Astrocyte (in vitro differentiated cells and primary cell): ENCODE measurements at places on chromosomes 7 and 10. TPM values are rescaled to one million over a fixed set of nuclear protein-coding genes. Genes with fewer than 3 reads are reported as not detected.

DNA sequence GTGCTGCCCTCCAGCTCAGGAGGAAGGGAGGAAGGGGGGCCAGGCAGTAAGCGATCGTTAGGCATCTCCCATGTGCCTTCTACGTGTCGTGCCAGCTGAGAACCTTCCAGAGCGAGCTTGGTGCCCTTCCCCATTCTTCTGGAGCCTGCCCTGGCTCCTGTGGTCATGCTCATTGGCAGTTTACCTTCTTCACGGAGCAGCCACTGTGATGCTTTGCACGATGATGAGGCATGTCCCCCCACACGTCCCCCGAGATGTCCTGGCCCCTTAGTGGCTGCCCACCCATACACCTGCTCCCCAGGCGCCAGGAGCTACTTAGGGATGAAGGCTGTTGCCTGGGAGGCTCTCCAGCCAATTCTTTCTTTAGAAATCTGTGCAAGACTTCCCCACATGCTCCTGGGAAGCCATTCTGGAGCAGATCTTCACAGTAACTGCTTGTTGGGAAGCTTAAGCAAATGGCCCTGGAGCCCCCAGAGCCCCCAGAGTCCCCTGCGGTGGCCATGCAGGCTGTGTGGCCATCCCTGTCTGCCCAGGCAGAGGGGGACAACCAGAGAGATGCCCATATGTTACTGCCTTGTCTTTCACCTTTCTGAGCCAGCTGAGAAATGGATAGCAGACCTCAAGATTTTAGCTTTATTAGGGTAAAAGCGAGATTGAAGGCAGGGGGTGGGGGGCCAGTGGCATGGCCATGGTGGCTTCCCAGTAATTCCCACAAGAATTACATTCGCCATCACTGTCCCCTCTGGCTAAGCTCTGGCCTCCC, 199.0 kb downstream of the EBF3 start:
- no peak for DNase-seq

DNA sequence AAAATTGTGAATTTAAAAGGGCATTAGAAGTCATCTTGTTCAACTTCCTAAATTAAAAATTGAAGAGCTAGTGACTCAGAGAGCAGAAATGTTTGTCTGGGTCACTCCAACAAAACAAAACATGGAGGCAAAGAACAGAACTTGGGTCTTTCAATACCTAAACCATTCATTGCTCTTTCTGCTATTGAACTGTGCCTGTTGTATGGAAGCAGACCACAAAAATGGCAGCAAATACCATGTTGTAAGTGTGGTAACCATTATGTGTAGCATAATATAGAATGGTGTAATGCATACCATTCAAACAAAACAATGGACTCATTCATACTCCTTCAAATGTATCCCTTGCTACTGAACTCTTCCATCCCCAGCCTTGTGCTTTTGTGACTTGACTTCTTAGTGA, 360.2 kb upstream of the NRG3 start:
- no peak for DNase-seq

DNA sequence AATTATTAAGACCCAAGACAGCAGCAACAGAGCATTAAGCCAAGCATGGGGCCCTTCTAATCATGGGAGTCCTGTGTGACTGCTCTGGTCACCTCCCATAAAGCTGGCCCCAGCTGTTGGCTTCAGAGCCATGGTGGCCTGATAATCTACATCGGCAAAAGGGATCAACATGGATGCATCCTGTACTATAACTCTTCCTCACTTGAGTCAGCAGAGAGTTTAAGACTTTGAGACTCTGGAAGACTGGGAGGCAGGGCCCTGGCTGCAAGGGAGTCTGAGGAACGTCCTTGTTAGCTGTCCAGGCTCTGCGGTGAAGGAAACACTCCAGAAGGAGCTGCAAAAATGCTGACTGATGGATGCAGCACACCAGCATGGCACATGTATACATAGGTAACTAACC, 95.0 kb upstream of the KIAA1217 start:
- no peak for DNase-seq

DNA sequence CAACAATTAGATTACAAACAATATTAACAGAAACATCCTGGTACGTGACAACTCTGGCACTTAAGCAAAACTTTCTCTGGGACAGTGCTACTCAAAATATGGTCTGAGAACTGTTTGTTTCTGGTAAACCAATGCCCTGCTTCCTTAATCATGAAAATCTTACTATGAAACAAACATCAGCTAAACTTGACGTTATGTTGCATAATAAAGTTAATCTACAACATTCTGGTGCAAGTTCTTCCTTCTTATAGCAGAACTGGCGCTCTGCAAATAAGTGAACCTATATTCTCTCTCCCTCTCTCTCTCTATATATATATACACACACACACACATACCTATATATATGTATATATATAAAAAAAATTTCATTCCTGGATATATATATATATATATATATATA, 7.8 kb downstream of the C7orf33 start:
- no peak for DNase-seq

- DNase-seq, result no peak
Measured at GRCh38 chr7:80026766-80027165, 107.9 kb upstream of the GNAI1 start.

DNA sequence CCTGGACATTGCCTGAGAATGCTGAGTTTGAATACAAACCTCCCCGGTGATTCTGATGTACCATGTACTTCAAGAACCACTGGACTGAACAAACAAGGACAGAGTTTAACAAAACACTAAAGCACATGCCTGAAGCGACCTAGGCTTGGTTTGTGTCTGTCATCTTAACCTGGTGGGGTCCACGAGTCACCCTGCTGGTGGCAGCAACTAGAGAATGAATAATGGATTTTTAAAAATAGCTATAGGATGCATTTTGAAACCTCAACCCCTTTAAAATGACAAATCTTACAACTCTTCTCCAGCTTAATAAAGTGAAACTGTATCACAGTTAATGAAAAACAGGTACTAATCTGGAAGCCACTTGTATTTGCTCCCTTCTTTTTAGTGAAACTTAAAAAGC, 25.2 kb downstream of the CDHR3 start:
- no peak for DNase-seq

- peak; percentile 30 for DNase-seq
Measured at GRCh38 chr10:70784471-70784870, 706 bp downstream of the TBATA start.

- DNase-seq, result no peak
Measured at GRCh38 chr10:80144067-80144695, 11.7 kb downstream of the PLAC9 start.

DNA sequence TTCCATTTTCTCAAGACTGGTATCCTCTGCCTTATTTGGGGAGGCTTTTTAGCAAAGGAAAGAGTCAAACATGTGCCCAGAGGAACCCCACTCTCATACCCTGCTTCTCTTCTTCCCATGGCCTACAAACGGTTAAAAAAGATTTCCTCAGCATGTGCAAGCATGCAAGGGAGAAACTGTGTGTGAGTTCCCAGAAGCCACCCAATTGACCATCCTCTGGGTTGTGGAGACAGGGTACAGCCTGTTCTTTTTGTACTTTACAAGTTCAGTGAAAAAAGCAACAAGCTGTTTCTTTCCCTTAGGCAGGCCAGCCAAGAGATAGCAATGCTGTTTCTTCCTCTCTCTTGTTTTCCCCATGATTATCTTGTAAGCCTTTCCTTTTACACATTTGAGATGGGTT, 68.8 kb upstream of the MTPN start:
- DNase-seq, result no peak

The TBX20 gene
- total RNA-seq, result 1.1 and 1.3 TPM in 2 replicates
